Cardiac muscle cell (in vitro differentiated cells and primary cell): ENCODE measurements at places on chromosomes 7 and 10.

- H3K36me3 ChIP-seq, result no peaks in the 10 kb centered on the region
- H3K27ac ChIP-seq, result no peak overlapping the region
- H3K4me1 ChIP-seq, result peaks cover 26% of the 10 kb centered on the region
- no peaks in the 10 kb centered on the region for H3K27me3 ChIP-seq
- no peak overlapping the region for H3K4me3 ChIP-seq
- DNase-seq, result no peak
Measured at GRCh38 chr10:34769899-34770298, 45.2 kb downstream of the PARD3 start.

- no peaks in the 10 kb centered on the region for H3K4me1 ChIP-seq
- no peak for DNase-seq
- H3K4me3 ChIP-seq, result no peak overlapping the region
- H3K36me3 ChIP-seq, result no peaks in the 10 kb centered on the region
Measured at GRCh38 chr7:147498081-147498480, 1092.5 kb upstream of the C7orf33 start.

DNA sequence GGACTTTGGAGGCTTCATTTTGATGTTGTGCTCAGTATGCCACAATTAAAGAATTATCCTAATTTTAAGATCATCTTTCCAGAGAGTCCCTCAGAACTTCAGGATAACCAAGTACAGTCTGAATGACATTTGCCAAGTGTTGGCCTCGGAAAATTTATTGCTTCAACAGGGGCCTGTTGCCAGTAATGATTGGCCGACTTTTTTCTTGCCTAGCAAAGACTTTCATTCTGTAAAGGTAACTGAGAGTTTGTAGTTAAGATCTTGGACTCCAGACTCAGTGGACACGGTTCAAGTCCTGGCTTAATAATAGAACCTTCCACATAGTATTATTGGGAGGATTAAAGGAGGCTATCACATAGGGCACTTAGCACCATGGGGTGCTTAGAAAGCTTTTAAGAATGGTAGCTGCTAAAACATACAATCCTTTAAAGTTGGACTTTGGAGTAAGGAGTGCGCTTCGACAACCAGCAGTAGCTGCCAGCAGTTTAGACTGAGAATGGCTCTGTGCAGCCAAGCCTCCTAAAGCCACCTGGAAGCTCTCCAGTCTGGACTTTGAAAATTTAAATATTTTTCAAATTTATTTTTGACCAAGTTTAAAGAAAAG lies 90.0 kb downstream of the PLCE1 start:
- H3K27ac ChIP-seq, result no peak overlapping the region
- DNase-seq, result no peak
- H3K4me3 ChIP-seq, result no peak overlapping the region
- H3K27me3 ChIP-seq, result no peaks in the 10 kb centered on the region
- no peaks in the 10 kb centered on the region for H3K4me1 ChIP-seq
- no peaks in the 10 kb centered on the region for H3K36me3 ChIP-seq

DNA sequence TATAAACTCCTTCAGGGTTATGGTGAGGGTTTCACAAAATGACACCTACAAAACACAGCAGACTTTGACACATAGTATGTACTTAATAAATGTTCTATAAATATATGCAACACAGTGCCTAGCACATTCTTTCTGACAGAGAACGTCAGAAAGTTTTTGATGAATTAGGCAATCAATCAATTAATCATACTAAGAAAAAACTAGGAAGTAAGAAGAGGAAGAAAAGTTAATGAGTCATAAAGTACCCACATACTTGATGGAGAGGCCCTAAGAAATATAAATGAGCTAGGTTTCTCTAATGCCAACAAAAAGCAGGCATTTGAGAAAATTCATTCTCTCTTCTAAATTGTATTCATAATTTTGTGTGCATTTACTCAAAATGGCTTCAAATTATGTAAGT lies 192.7 kb upstream of the VWC2 start:
- no peak for DNase-seq
- H3K4me3 ChIP-seq, result no peak overlapping the region
- H3K36me3 ChIP-seq, result no peaks in the 10 kb centered on the region
- no peak overlapping the region for H3K27ac ChIP-seq

- H3K36me3 ChIP-seq, result no peaks in the 10 kb centered on the region
- no peak overlapping the region for H3K27ac ChIP-seq
- no peak for DNase-seq
- H3K27me3 ChIP-seq, result no peaks in the 10 kb centered on the region
Measured at GRCh38 chr7:47416492-47417480, 165.1 kb downstream of the TNS3 start.

DNA sequence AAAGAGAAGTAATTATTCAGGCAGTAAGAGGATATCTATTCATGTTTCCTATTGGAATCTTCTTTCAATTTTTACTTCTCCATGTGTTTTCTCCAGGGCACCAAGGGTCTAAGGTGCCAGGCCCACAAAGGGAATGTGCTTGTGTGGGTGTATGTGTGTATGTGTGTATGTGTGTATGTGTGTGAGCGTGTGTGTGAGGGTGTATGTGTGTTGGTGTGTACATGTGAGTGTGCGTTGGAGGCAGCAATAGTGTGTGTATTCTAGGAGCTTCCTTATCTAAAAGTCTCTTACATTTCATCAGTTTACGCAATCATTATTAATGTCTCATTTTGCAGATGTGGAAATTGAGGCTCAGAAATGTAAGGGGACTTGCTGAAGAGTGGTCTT lies 28.3 kb downstream of the RAMP3 start:
- no peak overlapping the region for H3K4me3 ChIP-seq
- H3K36me3 ChIP-seq, result no peaks in the 10 kb centered on the region
- H3K27me3 ChIP-seq, result no peaks in the 10 kb centered on the region

GRCh38 chr10:71637305-71637704 lies 82.3 kb downstream of the C10orf105 start:
- H3K4me3 ChIP-seq, result no peak overlapping the region
- H3K36me3 ChIP-seq, result no peaks in the 10 kb centered on the region
- H3K4me1 ChIP-seq, result peaks cover 31% of the 10 kb centered on the region
- no peak overlapping the region for H3K27ac ChIP-seq

DNA sequence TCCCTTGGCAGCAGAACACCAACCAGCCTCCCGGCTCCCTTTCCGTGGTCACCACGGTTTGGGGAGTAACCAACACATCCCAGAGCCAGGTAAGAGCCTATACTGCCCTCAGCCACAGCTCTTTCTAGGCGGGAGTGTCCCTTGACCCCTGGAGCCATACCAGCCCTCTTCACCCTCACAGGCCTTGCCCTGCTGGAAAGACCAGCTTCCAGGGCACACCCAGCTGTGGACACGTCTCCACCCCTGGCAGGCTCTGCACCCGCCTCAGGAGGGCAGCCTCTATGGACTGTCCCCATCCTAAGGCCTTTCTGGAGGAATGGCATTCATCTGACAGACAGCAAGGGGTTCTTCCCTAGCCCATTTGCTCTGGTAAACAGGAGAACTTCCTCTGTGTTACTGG lies 57.5 kb upstream of the PPIF start:
- peaks cover 15% of the 10 kb centered on the region for H3K36me3 ChIP-seq
- H3K27ac ChIP-seq, result peak overlapping the region; percentile 14
- no peaks in the 10 kb centered on the region for H3K4me1 ChIP-seq
- H3K4me3 ChIP-seq, result no peak overlapping the region
- DNase-seq, result no peak
- H3K27me3 ChIP-seq, result no peaks in the 10 kb centered on the region

DNA sequence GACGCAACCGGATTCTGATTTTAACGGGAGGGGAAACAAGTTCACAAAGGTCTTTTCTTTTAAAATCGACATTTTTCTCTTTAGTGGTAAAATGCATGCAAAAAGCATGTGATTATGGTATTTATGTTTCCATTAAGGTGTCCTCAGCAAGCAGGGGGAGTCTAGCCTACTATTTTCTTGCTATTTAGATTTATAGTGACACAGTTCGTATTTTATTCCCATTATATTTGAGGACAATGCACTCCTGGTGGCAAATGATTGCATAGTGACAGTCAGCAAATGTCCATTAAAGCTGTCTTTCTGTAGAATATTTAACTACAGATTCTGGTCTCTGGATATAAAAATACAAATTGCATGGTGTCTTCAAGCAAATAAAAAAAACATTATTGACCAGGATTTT lies 554.2 kb downstream of the PARD3 start:
- H3K4me1 ChIP-seq, result no peaks in the 10 kb centered on the region
- H3K27me3 ChIP-seq, result no peaks in the 10 kb centered on the region
- H3K4me3 ChIP-seq, result no peak overlapping the region

DNA sequence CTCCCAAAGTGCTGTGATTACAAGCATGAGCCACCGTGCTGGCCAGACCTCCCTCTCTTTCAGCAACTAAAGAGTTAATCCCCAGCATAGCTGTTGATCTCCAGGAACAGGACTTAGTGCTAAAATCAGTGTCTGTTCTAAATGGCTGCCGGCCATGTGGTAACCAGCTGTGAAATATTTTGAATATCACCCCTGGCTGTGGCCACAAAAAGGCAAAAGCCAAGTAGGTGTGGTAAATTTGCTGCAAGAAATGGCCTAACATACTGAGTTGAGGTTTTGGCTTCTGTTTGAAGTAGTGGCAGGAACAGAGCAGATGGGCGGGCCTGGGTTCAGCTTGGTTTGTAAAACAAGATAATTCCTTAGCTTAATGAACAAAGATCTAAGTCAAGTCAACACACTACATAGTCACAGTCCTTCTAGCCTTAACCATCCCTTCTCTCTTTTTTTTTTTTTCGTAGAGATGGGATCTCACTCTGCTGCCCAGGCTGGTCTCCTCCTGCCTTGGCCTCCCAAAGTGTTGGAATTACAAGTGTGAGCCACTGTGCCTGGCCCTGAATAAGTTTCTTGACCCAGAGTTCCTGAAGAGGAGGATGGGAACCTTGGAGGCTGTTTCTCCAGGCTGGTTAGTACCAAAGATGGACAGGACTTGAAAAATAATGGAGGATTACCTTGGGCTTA lies 22.7 kb upstream of the AGFG2 start:
- H3K27me3 ChIP-seq, result no peaks in the 10 kb centered on the region
- no peak overlapping the region for H3K27ac ChIP-seq
- H3K4me3 ChIP-seq, result no peak overlapping the region
- DNase-seq, result no peak
- H3K4me1 ChIP-seq, result no peaks in the 10 kb centered on the region
- H3K36me3 ChIP-seq, result no peaks in the 10 kb centered on the region

DNA sequence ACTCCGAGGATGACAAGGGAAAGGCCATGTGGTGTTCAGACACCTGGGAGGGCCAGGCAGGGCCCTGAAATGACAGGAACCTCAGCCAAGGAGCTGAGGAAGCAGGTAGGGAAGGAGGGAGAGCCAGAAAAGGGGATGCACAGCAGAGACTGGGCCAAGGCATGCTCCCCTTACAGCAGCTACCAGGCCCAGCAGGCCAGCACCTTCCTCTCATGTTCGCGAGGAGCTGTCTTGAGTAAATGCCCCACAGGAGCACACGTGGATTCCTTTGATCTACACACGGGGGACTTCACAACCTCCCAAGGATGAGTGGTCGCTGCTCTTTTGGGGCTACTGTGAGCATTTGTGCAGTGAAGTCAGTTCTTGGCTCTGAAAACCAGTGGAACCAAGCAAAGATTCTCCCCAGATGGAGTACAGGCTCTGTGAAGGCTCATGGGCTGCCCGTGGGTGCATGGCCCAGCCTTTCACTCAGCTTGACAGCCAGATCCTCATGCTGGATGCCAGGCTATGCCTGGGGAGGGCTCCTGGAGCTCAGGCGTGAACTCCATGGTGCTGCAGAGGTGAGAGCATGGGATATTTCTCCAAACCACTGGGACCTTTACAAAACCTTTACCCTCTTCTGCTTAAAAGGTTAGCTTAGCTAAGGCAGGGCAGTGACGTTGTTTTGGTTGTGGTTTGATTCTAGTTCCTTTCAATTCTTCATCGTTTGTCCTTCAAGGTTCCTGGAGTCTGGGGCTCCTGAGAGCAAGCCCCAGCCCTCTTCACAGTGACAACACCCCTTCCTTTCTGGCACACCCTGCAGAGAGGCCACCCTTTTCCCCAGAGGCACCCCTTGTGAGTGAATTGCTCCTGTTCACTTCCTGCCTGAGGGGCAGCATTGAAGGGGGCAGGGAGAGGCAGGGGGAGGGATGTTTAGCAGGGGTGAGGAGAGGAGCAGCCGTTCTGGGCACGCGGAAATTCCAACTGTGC lies 74.2 kb upstream of the ZPBP start:
- H3K27me3 ChIP-seq, result no peaks in the 10 kb centered on the region
- H3K27ac ChIP-seq, result no peak overlapping the region
- no peaks in the 10 kb centered on the region for H3K36me3 ChIP-seq

DNA sequence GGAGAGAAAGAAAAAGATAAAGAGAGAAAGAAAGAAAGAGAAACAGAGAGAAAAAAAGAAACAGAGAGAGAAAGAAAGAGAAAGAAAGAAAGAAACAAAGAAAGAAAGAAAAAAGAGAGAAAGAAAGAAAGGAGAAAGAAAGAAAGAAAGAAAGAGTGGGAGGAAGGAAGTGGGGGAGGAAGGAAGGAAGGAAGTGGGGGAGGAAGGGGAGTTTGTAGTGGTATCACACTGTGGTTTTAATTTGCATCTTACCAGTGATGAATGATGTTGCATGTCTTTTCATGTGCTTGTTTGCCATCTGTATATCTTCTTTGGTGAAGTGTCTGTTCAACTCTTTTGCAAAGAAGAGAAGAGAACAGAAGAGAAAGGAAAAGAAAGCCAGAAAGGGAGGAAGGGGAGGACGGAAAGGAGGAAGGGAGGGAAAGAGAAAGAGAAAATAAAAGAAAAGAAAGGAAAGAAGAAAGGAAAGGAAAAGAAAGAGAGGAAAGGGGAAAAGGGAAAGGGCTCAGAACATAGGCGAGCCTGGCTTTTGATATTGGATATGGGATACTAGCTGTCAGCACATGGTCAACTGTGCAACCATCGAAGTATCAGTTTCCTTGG lies 79.2 kb upstream of the FRMD4A start:
- H3K27me3 ChIP-seq, result no peaks in the 10 kb centered on the region
- no peaks in the 10 kb centered on the region for H3K36me3 ChIP-seq
- DNase-seq, result no peak
- H3K4me3 ChIP-seq, result no peak overlapping the region

- peak; percentile 65 for DNase-seq
- H3K27me3 ChIP-seq, result no peaks in the 10 kb centered on the region
- H3K4me1 ChIP-seq, result no peaks in the 10 kb centered on the region
- H3K27ac ChIP-seq, result peak overlapping the region; percentile 98
- H3K4me3 ChIP-seq, result peak overlapping the region; percentile 84
Measured at GRCh38 chr7:39950473-39951225, 593 bp downstream of the CDK13 start.

DNA sequence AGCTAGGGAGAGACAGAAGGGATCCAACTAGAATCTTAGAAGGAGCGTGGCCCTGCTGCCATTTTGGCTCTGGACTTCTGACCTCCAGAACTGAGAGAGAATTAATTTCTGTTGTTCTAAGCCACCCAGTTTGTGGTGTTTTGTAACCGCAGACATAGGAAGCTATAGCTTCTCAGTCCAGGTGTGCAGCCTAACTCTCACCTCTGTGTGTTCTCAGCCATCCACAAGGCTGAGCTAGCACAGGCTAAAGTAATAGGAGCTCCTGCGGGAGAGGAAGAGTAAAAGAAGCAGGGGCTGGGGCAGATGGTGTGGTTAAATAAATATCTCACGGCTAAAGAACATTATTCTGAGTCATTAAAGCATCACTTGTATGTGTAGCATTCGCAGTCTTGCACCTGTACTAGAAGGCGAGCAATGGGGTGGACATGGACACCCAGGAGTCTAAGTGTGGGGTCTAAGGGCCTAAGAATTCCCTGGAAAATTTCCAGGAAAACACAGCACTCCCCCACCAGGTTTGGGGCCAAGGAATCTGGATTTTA lies 94.1 kb downstream of the AOAH start:
- no peak overlapping the region for H3K4me3 ChIP-seq
- no peaks in the 10 kb centered on the region for H3K4me1 ChIP-seq
- H3K36me3 ChIP-seq, result no peaks in the 10 kb centered on the region
- no peak overlapping the region for H3K27ac ChIP-seq
- DNase-seq, result no peak

GRCh38 chr7:93194386-93194785 lies 31.9 kb downstream of the HEPACAM2 start:
- H3K4me3 ChIP-seq, result no peak overlapping the region
- no peaks in the 10 kb centered on the region for H3K36me3 ChIP-seq
- peaks cover 29% of the 10 kb centered on the region for H3K27me3 ChIP-seq
- no peaks in the 10 kb centered on the region for H3K4me1 ChIP-seq

GRCh38 chr7:83976302-83976701 lies 218.3 kb downstream of the SEMA3A start:
- DNase-seq, result peak; percentile 60
- no peak overlapping the region for H3K27ac ChIP-seq
